ENCODE measurements at places on chromosomes 16 and 17.

- DNase-seq = no peak
These were observed 1.8 kb upstream of the ADAT1 start for GRCh38 chr16:75624921-75625334.

- no peak for DNase-seq
These were observed 21.4 kb upstream of the ZFP90 start for GRCh38 chr16:68517606-68518166.

DNA sequence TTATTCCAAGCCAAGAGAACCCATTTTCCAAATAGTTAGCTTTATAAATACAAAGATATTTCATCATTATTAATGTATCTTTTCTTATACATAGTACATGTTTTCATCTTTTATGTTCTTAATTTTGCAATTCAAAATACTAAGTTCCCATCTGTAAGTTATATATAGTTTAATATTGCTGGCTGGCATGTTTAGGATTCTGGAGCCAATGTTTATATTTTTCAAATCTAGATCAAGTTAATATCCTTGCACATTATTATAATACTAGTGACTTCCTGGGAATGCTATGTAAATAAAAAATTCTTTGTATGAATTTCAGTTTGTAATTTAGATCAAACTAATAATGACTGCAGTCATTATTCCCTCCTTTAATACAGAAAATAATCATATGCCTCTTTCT is 189.7 kb downstream of the CNTNAP4 start:
- DNase-seq = no peak

GRCh38 chr16:57949595-57950238 is 21.2 kb downstream of the CNGB1 start:
- no peak for DNase-seq

GRCh38 chr16:88655053-88655732 is 4.3 kb upstream of the CYBA start:
- no peak for DNase-seq
